ENCODE measurements at places on chromosomes 11 and 22. TPM values are rescaled to one million over a fixed set of nuclear protein-coding genes. Genes with fewer than 3 reads are reported as not detected.

FSHB gene
- not detected for total RNA-seq

SLN gene
- total RNA-seq: not detected

C11orf21 gene
- not detected for total RNA-seq

POLR2F gene
- total RNA-seq: 75.7 TPM

ARHGAP8 gene
- total RNA-seq: not detected

NECTIN1 gene
- 5.2 TPM for total RNA-seq

FGF3 gene
- not detected for total RNA-seq

OR56B4 gene
- not detected for total RNA-seq

GAB4 gene
- not detected for total RNA-seq

CRKL gene
- total RNA-seq: 41.6 TPM

CDC42BPG gene
- 0.16 TPM for total RNA-seq

ZC3H12C gene
- 10.0 TPM for total RNA-seq

Measured in bladder microvascular endothelial cell (primary cell).